ENCODE measurements at places on chromosomes 5 and 9.

GRCh38 chr5:54611290-54611951 is 93.9 kb downstream of the SNX18 start:
- no peak for DNase-seq

GRCh38 chr5:24621792-24622191 is 23.0 kb downstream of the CDH10 start:
- peak; percentile 56 for DNase-seq

DNA sequence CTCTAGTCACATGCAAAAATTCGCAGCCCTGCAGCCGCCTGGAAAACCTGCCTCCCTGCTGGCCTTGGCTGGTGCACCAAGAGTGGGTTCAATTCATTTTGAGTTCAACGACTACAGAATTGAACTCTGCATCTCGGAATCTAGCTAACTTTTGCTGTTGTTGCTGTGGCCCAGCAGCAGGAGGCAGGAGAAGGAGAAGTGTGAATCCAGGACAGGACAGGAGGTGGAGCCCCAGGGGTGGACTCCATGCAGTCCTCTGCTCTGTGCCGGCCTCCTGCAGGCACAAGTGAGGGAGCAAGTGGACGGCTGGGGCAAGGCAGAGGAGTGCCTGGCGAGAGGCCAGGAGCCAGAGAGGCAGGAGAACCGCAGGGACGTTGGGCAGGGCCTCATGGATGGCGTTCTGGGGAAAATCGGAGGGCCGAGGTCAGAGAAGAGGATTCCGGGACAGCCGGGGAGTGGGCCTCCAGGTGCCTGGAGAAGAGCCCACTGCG is 214.2 kb downstream of the FANCC start:
- DNase-seq = no peak

DNA sequence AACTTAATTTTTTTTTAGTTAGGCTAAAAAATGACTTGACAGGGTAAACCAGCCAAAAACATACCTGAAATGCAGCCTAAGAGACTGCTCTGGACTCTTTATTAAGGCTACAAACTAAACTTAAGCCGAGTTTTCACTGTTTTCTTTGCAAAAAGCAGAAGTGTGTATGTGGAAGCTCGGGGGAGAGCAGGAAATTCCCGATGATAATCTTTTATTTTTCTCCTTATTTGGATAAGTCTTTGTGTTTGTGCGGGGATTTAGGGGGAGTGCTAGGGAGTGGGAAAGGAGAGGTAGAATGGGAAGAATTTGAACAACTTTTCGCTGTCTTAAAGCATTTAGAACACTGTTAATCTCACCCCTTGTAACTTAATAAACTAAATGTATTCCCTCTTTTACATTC is 30.7 kb upstream of the GPR21 start:
- no peak for DNase-seq

DNA sequence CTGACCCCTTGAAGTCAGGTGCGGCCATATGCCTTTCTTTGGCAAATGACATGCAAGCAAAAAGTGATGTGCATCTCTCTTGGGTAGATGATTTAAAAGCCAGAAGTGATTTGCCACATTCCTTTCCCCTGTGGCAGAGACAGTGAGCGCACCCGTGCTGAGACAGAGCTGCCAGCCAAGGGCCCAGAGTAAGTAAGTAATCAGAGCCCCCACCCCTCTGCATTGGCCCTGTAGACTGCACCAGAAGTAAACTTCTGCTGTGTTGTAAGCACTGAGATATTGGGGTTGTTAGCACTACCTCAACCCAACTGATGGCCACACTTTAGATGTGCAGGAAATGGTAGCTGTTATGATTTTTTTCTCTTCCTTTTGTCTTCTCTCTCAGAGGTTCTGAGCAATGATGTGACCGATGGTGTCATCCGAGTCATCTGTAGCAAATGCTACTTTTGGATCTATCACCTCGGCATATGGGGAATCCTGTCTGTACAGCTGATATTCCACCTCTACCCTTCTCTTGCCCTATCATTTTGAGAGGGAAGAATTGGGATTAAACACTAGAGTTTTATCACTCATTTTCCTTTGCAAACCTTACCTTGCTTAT is 58.0 kb downstream of the DOCK2 start:
- DNase-seq = no peak

DNA sequence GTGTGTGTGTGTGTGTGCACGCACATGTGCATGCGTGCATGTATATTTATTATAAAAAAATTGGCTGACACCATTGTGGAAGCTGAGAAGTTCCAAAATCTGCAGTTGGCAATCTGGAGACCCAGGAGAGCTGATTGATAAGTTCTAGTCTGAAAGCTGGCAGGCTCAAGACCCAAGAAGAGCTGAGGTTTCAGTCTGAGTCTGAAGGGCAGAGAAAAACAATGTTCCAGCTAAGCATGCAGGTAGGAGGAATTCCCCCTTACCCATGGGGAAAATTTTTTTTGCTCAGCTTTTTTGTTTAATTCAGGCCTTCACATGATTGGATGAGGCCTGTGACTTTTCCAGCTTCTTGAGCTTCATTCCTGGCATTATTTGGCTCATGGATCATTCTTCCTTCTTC is 31.2 kb upstream of the ACTBL2 start:
- no peak for DNase-seq

- DNase-seq = no peak
Measured at GRCh38 chr5:131846536-131846935, 49.7 kb upstream of the FNIP1 start.

GRCh38 chr5:1270933-1271914 is 23.6 kb downstream of the TERT start:
- no peak for DNase-seq

GRCh38 chr5:171750311-171750788 is 35.3 kb upstream of the SMIM23 start:
- no peak for DNase-seq

DNA sequence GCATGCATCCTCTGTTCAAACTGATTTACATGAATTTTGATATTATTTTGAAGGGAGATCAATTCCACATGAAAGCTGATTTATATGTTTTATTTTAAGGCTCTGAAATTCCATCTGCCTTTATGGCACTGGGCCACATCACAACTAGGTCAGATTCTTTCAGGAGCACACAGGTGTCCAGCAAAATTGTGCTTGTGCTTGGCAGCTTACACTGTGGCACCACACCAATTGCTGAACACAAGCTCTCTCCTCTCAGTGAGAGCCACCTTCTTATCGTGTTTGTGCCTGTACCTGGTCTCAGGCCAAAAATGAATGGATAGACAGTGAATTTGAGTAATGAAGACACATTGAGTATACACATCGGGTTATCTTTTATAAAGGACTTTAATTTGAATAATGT is 200.4 kb downstream of the CDH10 start:
- DNase-seq = no peak

- DNase-seq = no peak
Measured at GRCh38 chr9:81632599-81632998, 56.7 kb downstream of the TLE1 start.

GRCh38 chr5:159504857-159505304 is 174.6 kb upstream of the IL12B start:
- DNase-seq = peak; percentile 45

DNA sequence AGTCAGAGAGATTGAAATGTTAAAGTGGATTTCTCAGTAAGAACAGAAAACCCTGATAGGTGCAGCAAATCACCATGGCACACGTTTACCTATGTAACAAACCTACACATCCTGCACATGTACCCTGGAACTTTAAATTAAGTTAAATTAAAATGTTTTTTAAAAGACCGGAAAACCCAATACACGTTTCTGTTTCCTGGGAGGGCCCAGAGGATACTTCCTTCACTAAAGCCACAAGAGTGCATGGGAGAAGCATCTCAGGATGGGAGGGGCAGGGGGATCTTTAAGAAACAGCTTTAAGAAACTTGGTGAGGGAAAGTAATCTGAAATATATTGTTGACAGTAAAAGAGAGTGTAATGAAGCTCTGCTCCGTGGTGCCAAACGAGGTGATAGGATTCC is 164.7 kb upstream of the PTGER4 start:
- DNase-seq = no peak

GRCh38 chr5:170315154-170315553 is 17.6 kb upstream of the LCP2 start:
- DNase-seq = no peak

DNA sequence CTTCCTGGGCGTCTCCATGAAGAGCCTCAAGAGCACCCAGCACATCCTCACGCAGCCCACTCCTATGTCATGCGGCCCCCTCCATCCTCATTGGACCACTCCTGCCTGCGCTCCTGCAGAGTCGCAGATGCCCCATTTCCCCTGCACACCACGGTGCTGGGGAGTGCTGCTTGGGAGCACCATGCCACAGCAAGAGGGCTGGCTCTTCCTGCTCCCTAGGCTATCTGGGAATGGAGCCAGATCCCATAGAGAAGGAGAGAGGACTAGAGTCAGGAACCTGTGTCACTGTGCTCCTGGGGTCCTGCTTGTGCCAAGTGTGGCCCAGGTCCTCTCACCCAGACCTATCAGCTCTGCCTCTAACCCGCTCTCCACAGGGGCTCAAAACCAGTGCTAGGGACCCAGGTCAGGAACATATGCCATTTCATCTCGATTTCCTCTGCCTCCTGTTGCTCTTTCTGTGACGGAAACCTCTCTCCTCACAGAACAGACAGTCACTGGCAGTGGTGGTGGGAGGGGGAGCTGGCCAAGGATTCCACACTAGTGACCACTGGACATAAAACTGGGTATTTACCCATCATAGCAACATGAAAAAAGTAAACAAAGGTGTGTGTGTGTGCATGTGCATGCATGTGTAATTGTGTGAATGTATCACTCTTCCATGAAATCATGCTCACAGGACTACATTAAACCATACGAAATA is 178.4 kb downstream of the TTLL11 start:
- no peak for DNase-seq

DNA sequence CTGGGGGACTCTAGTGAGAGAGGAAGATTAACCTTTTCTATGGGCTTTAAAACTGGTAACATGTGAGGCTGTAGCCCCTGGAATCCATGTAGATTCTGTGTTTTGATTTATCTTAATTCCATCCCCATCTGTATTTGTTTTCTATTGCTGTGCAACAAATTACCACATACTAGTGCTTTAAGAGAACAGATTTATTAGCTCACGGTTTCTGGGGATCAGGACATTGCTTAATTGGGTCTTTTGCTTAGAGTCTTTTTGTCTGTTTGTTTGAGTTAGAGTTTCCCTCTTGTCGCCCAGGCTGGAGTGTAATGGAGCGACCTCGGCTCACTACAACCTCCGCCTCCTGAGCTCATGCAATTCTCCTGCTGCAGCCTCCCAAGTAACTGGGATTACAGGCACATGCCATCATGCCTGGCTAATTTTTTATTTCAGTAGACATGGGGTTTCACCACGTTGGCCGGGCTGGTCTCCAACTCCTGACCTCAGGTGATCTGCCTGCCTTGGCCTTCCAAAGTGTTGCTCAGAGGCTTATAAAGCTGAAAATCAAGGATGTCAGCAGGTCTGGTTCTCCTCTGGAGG is 29.9 kb upstream of the GNA14 start:
- no peak for DNase-seq

DNA sequence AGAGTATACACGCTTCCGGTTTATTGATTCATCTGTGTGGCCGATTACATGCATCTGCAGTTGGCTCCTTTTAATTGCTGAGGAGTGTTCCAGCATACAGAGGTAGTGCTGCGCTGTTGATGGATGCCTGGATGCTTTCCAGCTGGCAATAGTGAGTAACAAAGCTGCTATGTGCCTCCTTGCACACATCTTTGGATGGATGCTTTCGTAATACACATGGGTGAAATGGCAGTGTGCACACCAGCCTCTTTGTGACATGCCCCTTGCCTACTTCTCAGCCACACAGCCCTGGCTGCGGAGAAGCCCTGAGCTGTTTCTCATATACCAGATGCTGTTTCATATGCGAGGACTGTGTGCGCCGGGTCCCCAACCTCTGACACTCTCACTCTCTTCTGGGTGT is 151.0 kb downstream of the GADD45G start:
- no peak for DNase-seq

DNA sequence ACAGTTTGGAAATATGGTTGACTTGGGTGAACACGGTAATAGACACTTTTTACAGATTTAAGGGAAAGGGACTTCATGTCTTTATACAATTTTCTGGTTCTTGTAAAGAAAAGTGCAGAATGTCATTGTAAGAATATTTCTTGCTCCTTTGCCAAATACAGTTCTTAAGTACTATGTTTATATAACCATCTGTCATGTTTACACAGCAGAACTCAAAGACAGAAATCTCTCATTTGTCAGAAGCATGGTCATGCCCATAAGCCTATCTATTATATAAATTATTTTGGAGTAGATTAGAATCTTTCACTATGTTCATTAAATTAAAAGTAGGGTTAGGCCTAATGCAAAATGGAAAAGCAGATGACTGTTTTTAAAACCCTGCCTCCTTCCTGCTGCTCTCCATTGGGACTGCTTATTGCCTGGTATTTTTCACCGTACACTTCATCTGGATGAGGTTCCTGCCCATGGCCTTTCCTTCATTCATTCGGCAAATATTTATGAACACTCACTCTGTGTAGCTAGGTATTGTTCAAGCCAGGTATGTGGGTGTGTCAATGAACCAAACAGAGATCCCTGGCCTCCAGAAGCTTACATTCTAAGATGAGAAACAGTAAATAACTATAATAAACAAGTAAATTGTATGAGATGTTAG is 558.1 kb downstream of the NR2F1-AS1 start:
- DNase-seq = no peak

- no peak for DNase-seq
Measured at GRCh38 chr5:109614981-109615380, 74.7 kb upstream of the MAN2A1 start.

- DNase-seq = no peak
Measured at GRCh38 chr5:74885170-74885569, 19.0 kb upstream of the FAM169A start.

DNA sequence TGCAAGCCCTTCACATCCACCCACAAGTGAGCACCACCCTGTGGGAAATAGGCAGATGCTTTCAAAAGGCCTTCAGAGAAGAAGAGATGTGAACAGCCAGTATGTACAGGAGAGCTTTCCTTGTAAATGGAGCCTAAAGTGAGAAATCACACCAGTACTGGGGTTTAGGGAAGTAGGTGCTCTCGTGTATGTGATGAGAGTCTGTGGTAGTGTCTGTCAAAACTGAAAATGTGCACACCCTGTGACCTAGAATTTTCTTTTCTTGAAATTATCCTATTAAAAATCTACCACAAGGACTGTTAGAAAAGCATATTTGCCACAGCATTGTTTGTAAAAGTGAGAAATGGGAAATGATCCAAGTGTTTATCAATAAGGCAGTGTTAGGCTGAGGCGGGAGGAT is 16.6 kb downstream of the OTULINL start:
- DNase-seq = no peak

GRCh38 chr9:92725266-92725545 is 39.4 kb downstream of the BICD2 start:
- DNase-seq = no peak

GRCh38 chr5:154044581-154044980 is 5.8 kb downstream of the MFAP3 start:
- no peak for DNase-seq

DNA sequence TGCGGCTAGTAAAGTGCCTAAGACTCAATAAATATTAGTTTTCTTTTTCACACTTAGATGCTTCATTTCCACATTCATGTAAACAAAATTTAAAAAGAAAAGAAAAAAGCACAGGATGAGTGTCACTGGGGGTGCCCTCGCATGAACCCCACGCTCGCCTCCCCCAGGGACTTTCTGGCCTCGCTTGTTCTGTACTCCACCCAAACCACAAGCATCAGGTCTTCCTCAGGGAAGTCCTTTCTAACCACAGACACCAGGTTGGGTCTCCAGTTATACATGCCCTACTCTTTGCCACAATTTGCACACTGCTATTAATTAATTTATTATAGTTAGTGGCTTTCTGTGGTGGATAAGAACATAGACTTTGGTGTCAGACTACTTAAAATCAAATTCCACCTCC is 92.4 kb downstream of the RORB start:
- DNase-seq = no peak

- no peak for DNase-seq
Measured at GRCh38 chr5:84327591-84327990, 57.1 kb downstream of the EDIL3 start.
